ENCODE measurements at places on chromosomes 16 and 17.

- DNase-seq, result no peak
Observed at GRCh38 chr16:67714522-67714921, 4.6 kb downstream of the GFOD2 start.

DNA sequence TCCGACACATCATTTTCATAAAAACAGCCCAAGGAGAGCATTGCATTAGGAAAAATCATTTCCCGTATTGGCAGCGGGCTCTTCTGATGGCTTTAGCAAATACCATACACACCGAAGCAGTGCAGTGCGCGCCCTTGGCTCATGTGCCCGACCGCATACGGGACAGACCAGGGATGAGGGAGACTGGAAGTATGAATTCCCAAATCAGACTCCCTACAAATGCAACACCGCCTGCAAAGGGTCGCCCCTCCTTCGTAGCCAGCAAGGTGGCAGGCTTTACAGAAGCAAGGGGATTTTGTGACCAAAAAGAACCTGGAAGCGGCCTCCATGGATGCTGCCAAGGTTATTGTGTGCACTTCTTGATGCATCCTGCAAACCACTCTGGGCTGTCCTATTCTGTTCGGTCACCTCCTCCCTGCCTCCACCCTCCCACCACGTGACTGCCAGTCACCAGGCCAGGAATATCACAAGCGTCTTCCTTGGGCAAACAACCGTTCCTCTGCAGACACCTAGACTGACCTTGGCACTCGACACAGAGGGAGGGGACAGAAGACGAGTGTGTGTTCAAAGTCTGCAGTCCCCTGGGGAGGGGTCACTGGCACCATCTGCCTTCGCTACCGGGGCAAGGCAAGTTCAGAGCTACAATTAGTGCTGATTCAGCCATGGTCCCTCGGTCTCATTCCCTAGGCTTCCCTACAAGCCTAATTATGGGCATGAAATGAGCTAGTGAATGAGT is 460.4 kb downstream of the SLC39A11 start:
- no peak for DNase-seq

GRCh38 chr16:77414752-77415231 is 20.0 kb downstream of the ADAMTS18 start:
- peak; percentile 44 for DNase-seq

DNA sequence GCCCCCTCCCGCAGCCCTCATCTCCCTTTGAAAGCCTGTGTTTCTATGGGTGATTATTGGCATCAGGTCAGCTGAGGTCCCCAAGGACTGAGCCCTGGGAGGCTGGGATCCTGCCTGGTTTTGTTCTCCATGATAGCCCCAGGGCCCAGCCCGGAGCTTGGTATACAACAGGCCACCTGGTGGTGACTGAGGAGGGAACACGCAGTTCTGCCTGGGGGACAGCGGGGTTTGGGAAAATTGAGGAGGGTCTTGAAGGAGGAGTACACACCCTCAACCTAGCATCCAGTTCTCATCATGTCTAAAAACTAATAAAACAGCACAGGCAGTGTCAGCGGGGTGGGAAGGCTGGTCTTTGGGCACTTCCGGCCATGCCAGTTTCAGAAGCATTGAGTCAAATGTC is 335.1 kb downstream of the CPPED1 start:
- no peak for DNase-seq

GRCh38 chr16:966035-966434 is 4.7 kb downstream of the LMF1 start:
- DNase-seq, result no peak

GRCh38 chr17:16918443-16918842 is 53.5 kb downstream of the TNFRSF13B start:
- DNase-seq, result no peak

- DNase-seq, result no peak
Observed at GRCh38 chr16:77459534-77460254, 24.9 kb upstream of the ADAMTS18 start.

GRCh38 chr17:45341533-45342158 is 24.8 kb upstream of the MAP3K14 start:
- peak; percentile 90 for DNase-seq

DNA sequence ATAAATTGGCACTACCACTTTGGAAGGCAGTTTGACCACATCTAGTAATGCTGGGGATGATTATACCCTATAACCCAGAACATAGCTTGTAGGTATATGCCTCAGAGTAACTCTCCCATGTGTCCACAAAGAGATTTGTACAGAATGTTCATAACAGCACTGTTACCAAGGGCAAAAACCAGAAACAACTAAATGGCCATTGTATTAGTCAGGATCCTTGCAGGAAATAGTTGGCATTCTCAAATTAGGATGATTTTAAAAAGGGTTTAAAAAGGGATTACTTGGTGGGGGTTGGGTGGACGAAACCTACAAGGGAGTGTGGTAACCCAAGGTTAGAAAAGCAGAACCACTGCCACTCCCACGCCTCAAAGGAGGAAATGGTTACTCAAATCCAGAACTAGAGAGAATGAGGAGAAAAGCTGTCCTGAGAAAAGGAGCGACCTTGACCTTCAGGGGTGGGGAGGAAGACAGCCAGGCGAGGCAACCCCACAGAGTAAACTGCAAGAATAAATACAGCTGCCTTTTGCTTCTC is 2.1 kb downstream of the CPPED1 start:
- peak; percentile 98 for DNase-seq

DNA sequence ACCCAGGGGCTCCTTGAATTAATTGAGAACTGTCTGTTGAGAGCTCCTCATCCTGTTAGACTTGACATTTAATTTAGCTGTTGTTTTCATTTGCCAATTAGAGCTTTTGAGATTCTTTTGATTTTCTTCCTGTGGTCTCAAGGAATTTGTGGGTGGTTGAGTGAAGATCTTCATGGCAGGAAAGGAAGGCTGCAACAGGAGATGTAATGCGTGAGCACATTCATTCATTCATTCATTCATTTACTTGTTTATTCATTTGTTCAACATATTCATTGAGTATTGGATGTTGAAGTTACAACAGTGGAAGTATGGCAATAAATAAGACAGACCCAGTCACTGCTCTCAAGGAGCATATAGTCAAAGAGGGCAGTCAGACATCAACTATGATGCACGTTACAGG is 117.7 kb downstream of the PRKCB start:
- DNase-seq, result no peak
